Stimulated activated naive B cell treated with anti-CD40 and anti-IgM and Interleukin-4, amounts not matched to agents 10 μg/mL and 1 μg/mL and 100 μg/mL, for 72 hours (primary cell): ENCODE measurements at places on chromosomes 12 and 14.

- H3K36me3 ChIP-seq = peaks cover 6% of the 10 kb centered on the region
- H3K27ac ChIP-seq = no peak overlapping the region
- peaks cover 13% of the 10 kb centered on the region for H3K4me1 ChIP-seq
- no peak overlapping the region for H3K4me3 ChIP-seq
- DNase-seq = no peak
- H3K27me3 ChIP-seq = peaks cover 70% of the 10 kb centered on the region
Observed at GRCh38 chr12:106919910-106920544, 35.7 kb upstream of the TMEM263 start.

DNA sequence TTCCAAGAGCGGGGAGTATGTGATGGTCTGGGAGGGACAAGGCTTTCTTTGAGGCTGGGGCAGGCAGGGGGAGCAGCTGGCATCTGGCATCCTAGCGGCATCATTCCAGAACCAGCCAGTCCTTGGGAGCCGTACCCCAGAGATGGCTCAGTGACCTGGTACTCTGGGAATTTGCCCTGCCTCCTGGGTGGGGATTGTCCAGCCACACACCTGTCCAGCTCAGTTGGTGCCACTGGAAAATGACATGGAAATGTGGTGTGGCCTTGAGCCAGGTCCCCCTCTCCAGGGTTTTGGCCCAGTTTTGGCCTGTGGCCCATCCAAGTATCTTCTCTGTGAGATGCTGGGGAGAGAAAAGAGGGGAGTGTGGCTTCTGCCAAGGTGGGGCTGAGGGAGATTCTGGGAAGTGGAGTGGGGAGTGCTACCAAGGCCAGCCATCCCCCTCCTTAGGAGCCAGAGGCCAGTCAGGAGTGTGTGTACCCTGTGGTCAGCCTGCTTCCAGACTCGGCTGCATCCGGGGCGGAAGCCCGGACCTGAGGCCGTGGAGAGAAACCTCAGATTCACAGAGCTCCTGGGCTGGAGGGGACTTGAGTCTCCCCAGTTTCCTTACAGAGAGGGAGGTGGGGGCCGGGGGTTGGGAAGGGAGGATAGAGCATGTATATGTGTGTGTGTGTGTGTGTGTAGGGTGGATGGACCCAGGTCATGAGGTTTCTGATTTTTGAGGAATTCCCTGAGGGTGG lies 14.7 kb upstream of the KRT80 start:
- H3K4me1 ChIP-seq = peaks cover 7% of the 10 kb centered on the region
- H3K36me3 ChIP-seq = no peaks in the 10 kb centered on the region
- H3K27me3 ChIP-seq = peaks cover 45% of the 10 kb centered on the region
- DNase-seq = no peak

GRCh38 chr12:52086944-52087835 lies 7.7 kb downstream of the SMIM41 start:
- H3K27me3 ChIP-seq = peaks cover 33% of the 10 kb centered on the region
- H3K36me3 ChIP-seq = peaks cover 10% of the 10 kb centered on the region
- H3K4me3 ChIP-seq = no peak overlapping the region
- DNase-seq = no peak
- H3K27ac ChIP-seq = peak overlapping the region; percentile 0
- peaks cover 24% of the 10 kb centered on the region for H3K4me1 ChIP-seq

GRCh38 chr12:130992448-130992847 lies 38.7 kb downstream of the ADGRD1 start:
- H3K4me1 ChIP-seq = peaks cover 12% of the 10 kb centered on the region
- DNase-seq = no peak
- no peak overlapping the region for H3K4me3 ChIP-seq
- no peaks in the 10 kb centered on the region for H3K36me3 ChIP-seq
- H3K27ac ChIP-seq = no peak overlapping the region
- H3K27me3 ChIP-seq = peaks cover 27% of the 10 kb centered on the region

GRCh38 chr12:21551841-21552465 lies 25.9 kb downstream of the SPX start:
- H3K4me1 ChIP-seq = no peaks in the 10 kb centered on the region
- H3K27me3 ChIP-seq = no peaks in the 10 kb centered on the region
- no peak for DNase-seq
- no peak overlapping the region for H3K4me3 ChIP-seq
- H3K27ac ChIP-seq = no peak overlapping the region
- H3K36me3 ChIP-seq = no peaks in the 10 kb centered on the region

- DNase-seq = no peak
- no peaks in the 10 kb centered on the region for H3K36me3 ChIP-seq
- no peaks in the 10 kb centered on the region for H3K27me3 ChIP-seq
- H3K4me3 ChIP-seq = no peak overlapping the region
- H3K27ac ChIP-seq = no peak overlapping the region
Observed at GRCh38 chr12:14964406-14964805, 3.0 kb upstream of the ARHGDIB start.

DNA sequence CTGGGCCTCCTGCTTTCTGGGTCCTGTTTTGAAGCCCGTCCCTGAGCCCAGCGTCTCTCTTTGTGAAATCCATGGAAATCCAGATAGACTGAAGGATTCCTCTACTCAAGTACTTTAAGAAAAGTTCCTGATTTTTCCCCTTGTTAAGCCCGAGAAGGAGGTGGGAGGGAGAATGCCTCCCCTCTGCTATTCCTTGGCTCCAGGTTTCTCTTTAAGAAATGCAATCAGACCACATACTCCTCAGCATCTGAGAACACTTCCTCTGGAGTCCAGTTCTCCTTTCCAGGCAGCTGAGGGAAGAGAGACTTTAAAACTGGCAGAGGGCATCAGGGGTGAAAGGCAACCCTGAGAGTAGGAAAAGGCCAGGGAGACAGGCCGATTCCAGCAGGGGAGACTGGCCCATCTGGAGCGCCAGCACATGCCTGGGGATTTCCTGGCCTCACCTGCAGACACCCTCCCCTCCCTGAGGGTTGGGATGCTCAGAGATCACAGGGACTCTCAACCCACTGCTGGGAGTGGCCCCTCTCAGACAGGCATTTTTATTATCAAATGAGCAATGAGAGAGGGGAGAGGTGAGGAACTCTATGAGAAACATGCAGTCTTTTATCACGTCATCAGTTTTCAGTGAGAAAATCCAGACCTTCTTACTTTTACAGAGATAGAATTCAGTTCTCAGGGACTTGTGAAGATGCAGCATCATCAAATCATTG lies 2.0 kb upstream of the EMP1 start:
- no peak overlapping the region for H3K27ac ChIP-seq
- H3K4me1 ChIP-seq = peaks cover 8% of the 10 kb centered on the region
- no peak overlapping the region for H3K4me3 ChIP-seq
- no peaks in the 10 kb centered on the region for H3K36me3 ChIP-seq
- peaks cover 41% of the 10 kb centered on the region for H3K27me3 ChIP-seq

GRCh38 chr12:113929312-113929989 lies 36.7 kb downstream of the RBM19 start:
- no peaks in the 10 kb centered on the region for H3K4me1 ChIP-seq
- H3K27me3 ChIP-seq = no peaks in the 10 kb centered on the region
- H3K36me3 ChIP-seq = peaks cover 60% of the 10 kb centered on the region
- no peak overlapping the region for H3K4me3 ChIP-seq
- no peak for DNase-seq

DNA sequence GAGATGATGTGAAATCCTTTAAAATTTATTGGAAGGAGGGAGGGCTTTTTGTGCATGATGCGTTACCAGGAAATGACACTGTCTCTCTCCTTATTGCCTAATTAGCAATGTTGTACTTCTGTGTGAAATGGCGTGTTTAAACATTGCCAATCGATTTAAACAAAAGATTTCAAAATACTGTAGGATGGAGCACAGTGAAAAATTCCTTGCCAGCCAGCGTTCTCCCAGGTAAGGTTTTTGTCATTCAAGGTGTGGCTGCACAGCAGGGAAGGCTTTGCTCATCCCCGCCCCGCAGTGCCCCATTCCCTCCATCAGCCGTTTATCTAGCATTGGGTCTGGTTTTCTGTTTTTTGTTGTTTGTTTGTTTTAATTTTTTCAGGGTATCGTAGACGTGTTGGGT lies 137.3 kb downstream of the CACNA1C start:
- no peak overlapping the region for H3K27ac ChIP-seq
- H3K4me3 ChIP-seq = no peak overlapping the region
- no peaks in the 10 kb centered on the region for H3K27me3 ChIP-seq
- no peak for DNase-seq
- no peaks in the 10 kb centered on the region for H3K4me1 ChIP-seq

GRCh38 chr14:76456200-76456599 lies 80.3 kb downstream of the ESRRB start:
- H3K4me3 ChIP-seq = no peak overlapping the region
- peaks cover 13% of the 10 kb centered on the region for H3K27me3 ChIP-seq
- no peaks in the 10 kb centered on the region for H3K4me1 ChIP-seq
- no peaks in the 10 kb centered on the region for H3K36me3 ChIP-seq
- no peak for DNase-seq
- H3K27ac ChIP-seq = no peak overlapping the region

DNA sequence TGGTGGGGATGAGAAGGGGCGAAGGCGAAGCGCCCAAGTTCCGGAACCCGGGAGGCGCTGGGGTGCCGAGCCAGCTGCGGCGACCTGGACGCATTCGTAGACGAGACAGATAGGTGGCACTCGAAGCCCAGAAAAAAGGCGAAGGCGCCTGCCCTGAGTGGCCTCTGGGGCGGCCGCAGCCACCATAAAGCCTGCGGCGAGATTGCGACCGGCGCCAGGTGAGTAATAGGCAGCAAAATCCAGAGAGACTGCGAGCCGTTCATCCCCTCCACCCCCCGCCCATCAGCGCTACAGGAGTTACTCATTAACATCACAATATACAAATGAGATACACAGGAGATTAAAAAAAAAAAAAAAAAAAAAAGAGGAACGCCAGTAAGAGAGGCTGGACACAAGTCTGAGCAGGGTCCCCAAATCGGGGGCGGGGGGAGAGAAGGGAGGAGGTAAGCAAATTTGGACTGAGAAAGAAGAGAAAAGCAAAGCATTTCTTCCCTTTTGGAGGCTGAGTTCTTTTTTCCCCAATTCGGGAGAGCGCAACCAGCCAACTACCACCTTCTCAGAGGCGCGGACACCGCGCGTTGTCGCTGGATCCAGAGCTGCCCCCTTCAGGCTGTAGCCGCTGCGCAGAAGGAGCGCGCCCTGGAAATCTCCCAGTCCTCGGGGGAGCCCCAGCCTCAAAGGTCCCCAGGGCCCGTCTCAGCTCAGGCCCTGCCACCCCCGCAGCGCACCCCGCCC lies 15.7 kb downstream of the TBX3 start:
- DNase-seq = peak; percentile 35
- peaks cover 18% of the 10 kb centered on the region for H3K4me1 ChIP-seq
- H3K36me3 ChIP-seq = no peaks in the 10 kb centered on the region
- peak overlapping the region; percentile 96 for H3K27ac ChIP-seq

- no peak overlapping the region for H3K27ac ChIP-seq
- H3K27me3 ChIP-seq = peaks cover 34% of the 10 kb centered on the region
- H3K4me1 ChIP-seq = no peaks in the 10 kb centered on the region
- no peak for DNase-seq
- H3K4me3 ChIP-seq = no peak overlapping the region
Observed at GRCh38 chr12:3381059-3382047, 109.7 kb upstream of the PRMT8 start.

- peaks cover 75% of the 10 kb centered on the region for H3K36me3 ChIP-seq
- no peak overlapping the region for H3K4me3 ChIP-seq
- peaks cover 6% of the 10 kb centered on the region for H3K4me1 ChIP-seq
- DNase-seq = no peak
Observed at GRCh38 chr12:117010693-117011451, 88.3 kb downstream of the TESC start.

GRCh38 chr12:131090274-131091210 lies 136.8 kb downstream of the ADGRD1 start:
- no peak for DNase-seq
- no peaks in the 10 kb centered on the region for H3K36me3 ChIP-seq
- H3K27me3 ChIP-seq = peaks cover 3% of the 10 kb centered on the region
- H3K4me3 ChIP-seq = no peak overlapping the region
- peaks cover 52% of the 10 kb centered on the region for H3K4me1 ChIP-seq
- peak overlapping the region; percentile 91 for H3K27ac ChIP-seq

- H3K4me1 ChIP-seq = peaks cover 15% of the 10 kb centered on the region
- H3K36me3 ChIP-seq = no peaks in the 10 kb centered on the region
- no peak overlapping the region for H3K27ac ChIP-seq
- no peak for DNase-seq
- H3K4me3 ChIP-seq = peak overlapping the region; percentile 29
Observed at GRCh38 chr12:106581543-106582248, 1.1 kb upstream of the RFX4 start.

GRCh38 chr12:79624378-79624777 lies 66.4 kb downstream of the PAWR start:
- H3K27me3 ChIP-seq = no peaks in the 10 kb centered on the region
- H3K4me1 ChIP-seq = peaks cover 19% of the 10 kb centered on the region
- H3K4me3 ChIP-seq = no peak overlapping the region
- no peak for DNase-seq
- H3K27ac ChIP-seq = peak overlapping the region; percentile 39

DNA sequence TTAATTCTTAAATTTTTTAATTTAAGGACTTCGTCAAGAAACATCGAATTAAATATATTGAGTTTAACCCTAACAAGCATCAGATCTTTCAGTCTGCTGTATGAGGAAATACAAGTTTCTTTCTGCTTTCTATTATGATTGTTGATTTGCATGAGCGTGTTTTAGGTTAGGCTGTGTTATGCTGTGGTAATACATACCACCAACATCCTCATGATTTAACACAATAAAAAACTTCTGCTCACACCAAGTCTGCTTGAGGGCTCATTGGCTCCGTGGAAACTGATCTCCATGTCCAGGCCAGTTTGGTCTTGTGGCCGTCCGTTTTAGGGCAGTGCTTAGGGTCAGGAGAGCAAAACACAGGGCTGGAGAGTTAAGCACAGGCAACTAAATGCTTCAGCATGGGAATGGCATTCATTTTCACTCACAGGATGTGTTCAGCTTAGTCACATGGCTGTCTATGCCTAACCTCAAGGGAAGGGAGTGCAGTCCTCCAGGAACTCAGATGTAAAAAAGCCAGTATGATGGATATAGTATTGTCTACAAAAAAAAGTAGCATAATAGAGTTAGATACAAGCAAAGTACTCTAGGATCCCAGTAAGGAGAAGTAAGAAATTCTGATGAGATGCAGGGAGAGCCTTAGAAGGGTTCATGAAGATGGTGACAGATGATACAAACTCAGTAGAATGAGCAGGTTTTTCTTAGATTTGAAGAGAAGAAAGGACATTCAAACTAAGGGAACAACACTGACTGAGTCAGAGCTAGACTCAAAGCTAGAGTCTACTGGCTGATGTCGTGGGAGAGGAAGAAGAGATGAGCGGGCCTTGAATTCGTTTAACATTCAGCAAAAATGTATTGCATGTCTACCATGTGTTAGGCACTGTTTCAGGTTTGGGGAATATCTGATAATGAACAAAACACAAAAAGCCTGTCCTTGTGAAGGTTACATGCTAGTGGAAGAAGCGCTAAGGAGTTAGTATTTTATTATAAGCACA lies 16.3 kb downstream of the MARK3 start:
- H3K4me1 ChIP-seq = peaks cover 56% of the 10 kb centered on the region
- no peaks in the 10 kb centered on the region for H3K27me3 ChIP-seq
- H3K36me3 ChIP-seq = peaks cover 7% of the 10 kb centered on the region
- H3K4me3 ChIP-seq = no peak overlapping the region

GRCh38 chr12:57461276-57461916 lies 1.8 kb downstream of the GLI1 start:
- H3K4me3 ChIP-seq = peak overlapping the region; percentile 86
- H3K4me1 ChIP-seq = peaks cover 51% of the 10 kb centered on the region
- H3K27me3 ChIP-seq = no peaks in the 10 kb centered on the region
- H3K36me3 ChIP-seq = peaks cover 4% of the 10 kb centered on the region

- DNase-seq = no peak
- no peak overlapping the region for H3K27ac ChIP-seq
- H3K36me3 ChIP-seq = no peaks in the 10 kb centered on the region
- H3K4me3 ChIP-seq = no peak overlapping the region
- no peaks in the 10 kb centered on the region for H3K4me1 ChIP-seq
- no peaks in the 10 kb centered on the region for H3K27me3 ChIP-seq
Observed at GRCh38 chr12:22919883-22920282, 294.9 kb downstream of the ETNK1 start.

- peak overlapping the region; percentile 81 for H3K27ac ChIP-seq
- H3K4me3 ChIP-seq = peak overlapping the region; percentile 96
- H3K4me1 ChIP-seq = peaks cover 12% of the 10 kb centered on the region
- H3K36me3 ChIP-seq = peaks cover 12% of the 10 kb centered on the region
- no peaks in the 10 kb centered on the region for H3K27me3 ChIP-seq
Observed at GRCh38 chr12:30754383-30754749, 385 bp downstream of the CAPRIN2 start.
